Endothelial cell of umbilical vein (primary cell): ENCODE measurements at places on chromosomes 5 and 9. TPM values are rescaled to one million over a fixed set of nuclear protein-coding genes. Genes with fewer than 3 reads are reported as not detected.

- H3K27me3 ChIP-seq = no peaks in the 10 kb centered on the region
- H3K4me1 ChIP-seq = no peaks in the 10 kb centered on the region
- no peak overlapping the region for H3K4me3 ChIP-seq
- no peaks in the 10 kb centered on the region for H3K36me3 ChIP-seq
- DNase-seq = no peak
- no peak overlapping the region for H3K27ac ChIP-seq
These were observed 156.4 kb upstream of the IRX4 start for GRCh38 chr5:2039180-2039531.

The PCDHA1 gene
- not detected in 2 replicates for total RNA-seq

DNA sequence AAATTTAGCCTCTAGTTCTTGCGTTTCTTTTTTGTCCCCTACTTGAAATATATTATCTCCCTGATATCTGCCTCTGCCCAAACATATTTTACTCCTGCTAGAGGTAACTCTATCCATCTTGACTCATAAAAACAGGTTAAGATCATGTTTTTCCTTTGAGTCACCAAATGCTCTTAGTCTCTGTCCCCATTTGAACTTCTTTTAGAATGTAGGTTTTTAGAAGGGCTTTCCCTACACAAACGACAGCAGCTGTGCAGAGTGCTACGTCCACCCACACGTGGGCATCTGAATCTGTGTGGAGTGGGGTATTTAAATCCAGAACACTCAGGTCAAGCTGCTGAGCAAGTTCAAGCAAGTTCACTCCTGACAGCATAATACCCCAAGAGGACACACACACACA lies 2.2 kb downstream of the HSD17B3 start:
- DNase-seq = no peak
- H3K4me3 ChIP-seq = no peak overlapping the region
- H3K36me3 ChIP-seq = no peaks in the 10 kb centered on the region
- no peak overlapping the region for H3K27ac ChIP-seq

The MLLT3 gene
- total RNA-seq = 10.0 and 11.1 TPM in 2 replicates

The IL3 gene
- total RNA-seq = not detected in 2 replicates

The TNFSF15 gene
- total RNA-seq = 13.6 and 14.3 TPM in 2 replicates

DNA sequence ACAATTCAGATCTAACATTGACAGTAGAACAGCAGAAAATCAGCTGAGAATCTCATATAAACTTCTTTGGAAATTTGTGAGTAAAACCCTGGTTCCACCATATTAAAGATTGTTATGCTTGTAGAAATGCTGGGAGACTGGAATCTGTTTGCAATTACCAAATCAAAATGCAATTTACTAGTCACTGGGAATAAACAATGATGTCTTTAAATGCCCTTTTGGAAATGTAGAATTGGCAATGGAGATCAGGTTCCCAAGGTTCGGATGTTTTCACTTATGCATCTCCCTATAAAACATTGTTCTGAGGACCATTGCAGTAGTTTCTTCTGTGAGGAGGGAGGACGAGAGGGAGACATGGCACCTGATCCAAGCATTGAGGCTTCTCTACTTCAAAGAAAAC lies 384.4 kb downstream of the TMEM167A start:
- no peak overlapping the region for H3K27ac ChIP-seq
- H3K36me3 ChIP-seq = no peaks in the 10 kb centered on the region
- H3K4me3 ChIP-seq = no peak overlapping the region
- H3K4me1 ChIP-seq = no peaks in the 10 kb centered on the region
- DNase-seq = no peak

The SPINK1 gene
- total RNA-seq = not detected in 2 replicates

- H3K36me3 ChIP-seq = no peaks in the 10 kb centered on the region
- H3K27me3 ChIP-seq = no peaks in the 10 kb centered on the region
- DNase-seq = peak; percentile 70
- no peak overlapping the region for H3K27ac ChIP-seq
These were observed 79.2 kb upstream of the IL7R start for GRCh38 chr5:35777358-35778087.

The NDUFS4 gene
- 76.2 and 79.1 TPM in 2 replicates for total RNA-seq

GRCh38 chr9:133100506-133101355 lies 20.3 kb downstream of the RALGDS start:
- DNase-seq = no peak
- H3K4me1 ChIP-seq = no peaks in the 10 kb centered on the region
- no peak overlapping the region for H3K27ac ChIP-seq
- peaks cover 60% of the 10 kb centered on the region for H3K36me3 ChIP-seq
- no peak overlapping the region for H3K4me3 ChIP-seq
- no peaks in the 10 kb centered on the region for H3K27me3 ChIP-seq

DNA sequence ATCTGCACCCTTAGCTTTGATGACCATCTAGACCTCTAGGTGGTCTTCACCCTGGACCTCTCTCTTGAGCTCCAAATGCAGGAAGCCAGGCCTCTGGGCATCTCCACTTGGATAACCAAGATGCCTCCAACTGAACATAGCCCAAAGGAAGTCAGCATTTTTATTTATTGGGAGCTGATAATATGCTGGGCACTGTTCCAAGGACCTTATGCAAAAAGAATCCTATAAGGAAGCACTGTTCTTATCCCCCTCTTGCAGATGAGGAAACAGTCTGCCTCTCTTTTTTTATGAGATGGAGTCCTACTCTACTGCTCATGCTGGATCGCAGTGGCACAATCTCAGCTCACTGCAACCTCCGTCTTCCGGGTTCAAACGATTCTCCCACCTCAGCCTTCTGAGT lies 219.9 kb downstream of the CDK5RAP2 start:
- no peaks in the 10 kb centered on the region for H3K27me3 ChIP-seq
- no peaks in the 10 kb centered on the region for H3K36me3 ChIP-seq
- no peak overlapping the region for H3K4me3 ChIP-seq
- H3K27ac ChIP-seq = no peak overlapping the region

GRCh38 chr5:159097784-159098602 lies 1.7 kb downstream of the EBF1 start:
- DNase-seq = no peak
- peaks cover 12% of the 10 kb centered on the region for H3K4me1 ChIP-seq
- H3K36me3 ChIP-seq = no peaks in the 10 kb centered on the region
- peaks cover 50% of the 10 kb centered on the region for H3K27me3 ChIP-seq

The SPDL1 gene
- total RNA-seq = 46.8 and 51.8 TPM in 2 replicates

DNA sequence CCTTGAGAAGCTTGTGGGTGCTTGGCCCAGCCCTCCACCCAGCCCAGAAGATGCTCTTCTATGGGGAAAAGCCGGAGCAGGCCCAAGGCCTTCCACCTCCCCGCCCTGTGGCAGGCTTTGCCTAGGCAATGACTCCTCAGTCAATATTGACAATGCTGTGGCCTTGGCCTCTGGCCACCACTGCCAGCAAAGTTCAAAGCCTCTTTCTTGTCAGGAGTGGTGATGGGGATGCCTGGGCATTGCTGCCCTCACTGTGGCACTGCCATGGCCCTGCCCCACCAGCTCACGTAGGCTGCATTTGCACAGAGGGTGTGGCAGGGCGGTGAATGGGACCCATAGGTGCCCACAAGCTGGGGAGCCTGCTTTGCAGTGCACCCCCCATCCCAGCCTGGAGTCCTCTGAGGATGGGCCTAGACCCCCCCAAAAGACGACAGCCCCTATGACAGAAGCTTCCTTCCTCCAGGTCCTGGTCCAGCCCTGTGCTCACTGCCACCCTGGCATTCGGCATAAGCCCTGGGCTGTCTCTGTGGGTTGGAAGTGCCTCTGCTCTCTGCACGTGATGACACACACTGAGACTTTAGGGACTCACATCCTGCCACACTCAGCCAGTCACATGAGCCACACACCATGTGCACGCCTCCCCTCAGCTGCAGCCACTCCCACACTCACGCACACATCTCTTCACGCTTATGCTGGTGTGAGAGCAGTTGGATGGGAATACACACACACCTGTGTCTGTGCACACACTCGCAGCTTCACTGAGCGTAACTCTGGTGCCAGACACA lies 31.1 kb downstream of the MORN5 start:
- no peak overlapping the region for H3K27ac ChIP-seq
- H3K36me3 ChIP-seq = no peaks in the 10 kb centered on the region
- DNase-seq = no peak
- H3K4me1 ChIP-seq = no peaks in the 10 kb centered on the region
- no peak overlapping the region for H3K4me3 ChIP-seq

GRCh38 chr9:38240051-38240450 lies 152.5 kb upstream of the ALDH1B1 start:
- H3K36me3 ChIP-seq = no peaks in the 10 kb centered on the region
- DNase-seq = no peak
- peaks cover 7% of the 10 kb centered on the region for H3K27me3 ChIP-seq
- no peak overlapping the region for H3K4me3 ChIP-seq
- H3K27ac ChIP-seq = no peak overlapping the region

The NPDC1 gene
- 157 and 181 TPM in 2 replicates for total RNA-seq
